Stimulated activated CD4-positive, alpha-beta T cell treated with anti-CD3 and anti-CD28 coated beads, Interleukin-1b, Interleukin-23, amount 100 ng/mL, for 1 hour (primary cell): ENCODE measurements at places on chromosomes 2 and 18.

DNA sequence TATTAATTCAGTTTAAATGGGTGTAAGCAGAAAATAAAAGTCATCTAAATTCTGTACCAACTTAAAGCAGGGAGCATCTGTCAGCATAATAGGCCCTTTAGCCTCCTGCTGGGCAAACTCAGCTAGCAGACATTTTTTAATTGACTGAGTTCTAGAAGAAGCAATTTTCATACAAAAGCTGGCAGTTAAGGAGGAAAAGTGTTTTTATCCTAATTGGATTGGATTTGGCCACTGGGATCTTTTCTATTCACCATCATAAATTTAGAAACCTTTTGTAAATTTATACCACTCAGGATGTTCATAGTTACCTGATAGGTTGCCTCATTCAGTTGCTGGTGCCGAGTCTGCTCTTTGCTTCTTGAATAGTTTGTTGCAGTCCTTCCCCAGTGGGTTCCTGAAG lies 262.7 kb upstream of the FSIP2 start:
- no peak for DNase-seq

DNA sequence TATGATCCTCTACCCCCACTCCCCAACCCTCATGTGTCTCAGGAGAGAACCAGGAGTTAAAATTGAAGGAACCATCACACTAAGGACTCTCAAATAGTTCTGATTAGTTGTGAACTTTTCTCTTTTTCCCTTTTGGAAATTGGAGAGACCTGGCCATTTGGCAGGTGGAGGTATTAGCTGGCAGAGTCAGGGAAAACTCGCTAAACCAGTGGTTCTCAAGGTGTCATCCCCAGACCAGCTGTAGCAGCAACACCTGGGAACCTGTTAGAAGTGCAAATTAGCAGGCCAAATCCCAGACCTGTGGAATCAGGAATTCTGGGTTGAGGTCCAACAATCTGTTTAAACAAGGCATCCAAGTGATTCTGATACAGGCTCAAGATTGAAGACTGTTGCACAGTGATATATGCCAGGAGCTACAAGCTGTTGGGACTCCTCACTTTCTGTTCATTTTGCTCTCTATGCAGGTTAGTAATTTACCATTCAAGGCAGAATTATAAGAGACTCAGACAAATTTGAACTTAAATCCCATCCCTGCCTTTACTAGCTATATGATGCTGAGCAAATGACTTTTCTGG lies 2.8 kb upstream of the TMEM131 start:
- DNase-seq, result no peak

GRCh38 chr2:61357681-61358080 lies 113.2 kb downstream of the USP34 start:
- DNase-seq, result no peak

DNA sequence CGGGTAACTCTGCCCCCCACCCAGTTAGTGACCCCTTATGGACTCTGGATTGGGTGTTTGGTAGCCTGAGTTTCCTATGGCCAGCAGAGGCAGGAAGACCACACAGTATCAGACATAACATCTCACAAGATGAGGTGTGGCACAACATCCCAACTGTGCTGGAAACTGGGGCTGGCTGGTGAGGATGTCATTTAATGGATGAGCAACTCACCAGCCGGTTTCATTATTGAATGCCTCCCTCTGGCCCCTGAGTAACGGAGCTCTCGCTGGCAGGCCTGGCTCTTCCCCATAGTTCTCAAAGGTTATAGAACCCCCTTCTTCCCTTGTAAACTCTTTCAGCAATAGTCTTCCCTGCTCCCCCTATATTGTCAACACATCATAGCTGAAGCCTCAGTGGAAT lies 195.0 kb downstream of the BCL11A start:
- no peak for DNase-seq

DNA sequence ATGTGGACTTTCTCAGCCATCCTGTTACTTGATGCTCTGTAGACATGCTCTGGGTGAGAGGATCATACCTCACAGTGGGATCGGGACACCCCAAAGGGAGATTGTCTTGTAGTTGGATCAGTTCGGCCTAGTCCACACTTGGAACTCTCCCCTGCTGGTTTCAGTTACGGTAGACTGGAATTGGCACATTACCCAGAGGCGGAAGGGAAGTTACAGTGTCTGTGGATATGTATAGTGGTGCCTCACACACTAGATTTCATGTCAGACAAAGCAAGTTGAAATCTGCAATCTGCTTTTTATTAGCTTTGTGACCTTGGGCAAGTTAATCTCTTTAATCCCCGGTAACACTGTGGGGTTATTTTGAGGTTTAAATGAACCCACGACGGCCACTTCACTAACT lies 16.2 kb upstream of the CTAGE1 start:
- no peak for DNase-seq

DNA sequence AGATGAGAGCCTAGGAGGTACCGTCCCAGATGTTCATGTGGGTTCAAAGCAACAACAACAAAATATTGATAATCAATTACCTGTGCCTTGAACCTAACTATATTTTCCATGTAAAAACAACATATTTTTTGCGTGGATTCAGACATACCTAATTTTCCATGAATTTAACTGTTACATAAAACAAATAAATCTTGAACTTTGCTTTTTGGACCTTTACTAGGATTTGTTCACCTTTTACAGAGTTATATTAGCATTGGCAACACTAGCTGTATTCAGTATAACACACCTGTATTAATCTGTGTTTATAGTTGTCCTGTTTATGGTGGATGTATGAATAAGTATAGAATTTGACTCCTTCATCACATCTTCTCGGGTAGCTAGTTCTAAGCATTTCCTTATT lies 115.8 kb upstream of the STON1 start:
- no peak for DNase-seq

DNA sequence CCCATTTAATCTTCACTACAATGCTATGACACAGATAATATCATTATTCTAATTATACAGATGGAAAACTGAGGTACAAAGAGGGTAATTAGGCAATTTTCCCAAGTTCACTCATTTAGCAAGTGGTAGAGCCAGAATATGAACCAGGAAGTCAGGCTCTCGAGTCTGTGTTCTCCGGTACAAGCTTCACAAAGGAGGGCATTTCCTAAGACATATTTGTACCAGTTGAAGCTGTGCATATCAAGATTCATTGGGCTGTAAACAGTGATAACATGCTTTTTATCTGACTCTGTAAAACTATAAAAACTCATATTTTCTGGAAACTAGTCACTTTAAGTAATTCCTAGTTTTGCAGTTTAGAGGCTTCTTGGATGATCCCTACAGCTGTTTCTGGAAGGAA lies 23.0 kb upstream of the CPS1 start:
- no peak for DNase-seq
